ENCODE measurements at places on chromosomes 5 and 9.

DNA sequence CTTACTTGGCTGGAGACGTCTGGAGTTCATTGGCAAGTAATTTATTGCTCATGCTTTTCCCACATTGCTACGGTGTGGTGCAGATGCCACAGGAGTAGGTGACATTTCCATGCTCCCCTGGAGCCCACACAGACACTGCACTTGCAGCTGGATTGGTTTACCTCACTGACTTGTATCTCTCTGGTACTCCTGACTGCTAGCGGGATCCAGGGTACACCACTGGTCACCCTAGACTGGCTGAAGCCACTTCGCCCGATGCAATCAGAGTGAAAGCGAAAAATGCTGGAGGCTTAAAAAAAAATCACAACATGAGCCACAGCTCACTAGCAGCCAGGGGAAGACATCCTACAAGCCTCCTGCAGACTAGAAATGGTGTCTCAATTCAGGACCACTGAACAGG lies 32.6 kb upstream of the SLIT3 start:
- DNase-seq, result no peak

DNA sequence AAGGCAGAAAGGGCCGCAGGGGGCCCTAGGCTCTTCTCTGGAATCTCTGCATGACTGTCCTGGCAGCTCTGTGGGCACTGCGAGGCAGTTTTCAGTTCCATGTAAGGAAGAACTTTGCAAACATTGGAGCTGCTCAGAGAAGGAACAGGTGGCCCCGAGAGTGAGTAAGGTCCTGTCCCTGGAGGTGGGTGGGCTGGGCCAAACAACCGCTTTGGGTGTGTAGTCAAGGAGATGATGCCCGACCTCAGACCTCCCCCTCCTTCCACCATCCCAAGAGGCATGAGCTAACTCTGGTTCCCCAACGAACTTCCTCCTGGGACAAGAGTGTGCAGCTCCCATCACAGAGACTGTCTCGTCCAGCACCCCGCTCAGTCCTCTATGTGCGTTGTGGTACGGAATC lies 20.5 kb downstream of the CSF1R start:
- DNase-seq, result no peak

- DNase-seq, result peak; percentile 17
Measured at GRCh38 chr9:37329576-37329975, 92.9 kb upstream of the GRHPR start.

GRCh38 chr5:172410160-172410559 lies 44.2 kb downstream of the SH3PXD2B start:
- DNase-seq, result no peak

DNA sequence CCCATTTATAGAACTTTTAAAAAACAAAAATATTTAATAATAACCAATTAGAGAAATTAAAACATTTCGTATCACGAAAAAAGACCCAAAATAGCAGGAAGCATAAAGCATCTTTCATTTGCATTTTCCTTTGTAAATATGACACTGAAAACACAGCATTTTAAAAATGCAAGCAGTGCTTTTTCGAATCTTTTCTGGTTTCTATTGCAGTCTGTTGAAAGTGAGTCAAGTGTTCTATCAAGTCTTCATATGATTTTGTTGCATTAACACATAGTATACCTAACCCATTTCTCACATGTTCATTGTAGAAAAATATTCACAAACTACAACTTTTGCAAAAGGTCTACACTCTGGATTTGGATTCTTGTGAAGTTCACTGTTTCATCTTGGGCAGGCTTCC lies 198.8 kb downstream of the SEMA5A start:
- no peak for DNase-seq

GRCh38 chr5:64784451-64785025 lies 15.8 kb downstream of the CWC27 start:
- peak; percentile 36 for DNase-seq

DNA sequence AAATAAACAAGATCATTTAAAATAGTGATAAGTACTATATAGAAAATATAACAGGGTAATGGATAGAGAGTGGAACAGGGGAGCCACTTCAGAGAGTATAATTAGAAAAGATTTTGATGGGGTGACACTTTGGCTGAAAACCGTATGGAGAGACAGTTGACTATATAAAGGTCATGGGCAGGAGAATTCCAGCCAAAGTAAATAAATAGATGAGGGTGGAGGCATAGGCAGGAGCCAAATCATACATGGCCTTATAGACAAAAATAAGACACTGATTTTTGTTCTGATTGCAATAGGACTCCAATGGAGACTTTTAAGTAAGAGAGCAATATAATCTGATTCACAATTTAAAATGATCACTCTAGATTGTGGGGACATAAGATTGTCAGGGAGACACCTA lies 37.5 kb upstream of the NUDT12 start:
- DNase-seq, result no peak

GRCh38 chr5:74446725-74447241 lies 193.7 kb downstream of the ENC1 start:
- no peak for DNase-seq

DNA sequence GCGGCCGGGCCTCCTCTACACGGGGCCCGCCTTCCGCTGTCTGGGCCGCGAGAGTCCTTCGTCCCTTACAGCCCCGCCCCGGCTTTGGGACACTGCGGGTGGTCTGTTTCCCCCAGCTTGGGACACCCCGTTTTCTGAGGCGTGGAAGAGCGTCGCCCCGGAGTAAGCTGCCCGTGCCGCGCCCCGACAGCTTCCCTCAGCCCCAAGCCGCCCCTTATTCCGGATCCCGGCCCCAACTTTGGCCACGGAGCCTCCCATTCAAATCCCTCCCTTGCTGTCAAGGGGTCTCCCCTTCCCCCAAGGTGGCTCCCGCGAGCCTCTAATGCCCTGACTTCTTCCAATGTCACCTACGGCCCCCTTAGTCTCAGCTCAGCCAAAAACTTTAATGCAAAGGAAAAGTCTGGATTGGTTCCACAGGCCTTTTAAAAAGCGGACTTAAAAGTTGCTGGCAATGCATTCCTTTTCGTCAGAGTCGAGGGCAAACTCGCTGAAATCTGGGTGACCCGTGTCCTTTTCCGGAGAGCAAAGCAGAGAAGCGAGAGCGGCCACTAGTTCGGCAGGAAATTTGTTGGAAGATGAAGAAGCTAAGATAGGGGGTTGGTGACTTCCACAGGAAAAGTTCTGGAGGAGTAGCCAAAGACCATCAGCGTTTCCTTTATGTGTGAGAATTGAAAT lies 19.8 kb downstream of the EXOSC2 start:
- DNase-seq, result no peak

- DNase-seq, result no peak
Measured at GRCh38 chr5:171258737-171259415, 50.2 kb upstream of the TLX3 start.

- DNase-seq, result no peak
Measured at GRCh38 chr9:98199388-98200033, 7.1 kb upstream of the CORO2A start.

- no peak for DNase-seq
Measured at GRCh38 chr5:137747848-137748247, 6.3 kb downstream of the HNRNPA0 start.

GRCh38 chr9:119071636-119072035 lies 297.6 kb downstream of the BRINP1 start:
- DNase-seq, result no peak

DNA sequence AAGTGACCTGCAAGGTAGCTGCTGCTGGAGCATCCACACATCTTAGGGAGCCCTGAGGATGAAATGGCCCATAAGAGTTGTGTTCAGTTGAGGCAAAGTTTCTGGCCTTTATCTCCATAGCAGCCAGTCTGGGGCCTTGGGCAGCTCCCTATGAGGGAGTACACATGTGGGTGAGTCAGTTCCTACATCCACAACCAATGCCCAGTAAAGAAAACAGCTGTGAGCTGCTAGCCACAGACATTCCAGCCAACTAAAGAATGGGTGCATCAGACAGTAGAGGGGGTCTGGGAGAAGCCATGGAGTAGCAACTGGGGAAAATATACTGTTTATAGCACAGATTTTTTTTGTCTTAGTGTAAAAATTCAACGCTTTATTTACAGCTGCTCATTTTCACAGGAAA lies 720.7 kb downstream of the TLE1 start:
- DNase-seq, result no peak

- DNase-seq, result peak; percentile 70
Measured at GRCh38 chr5:180494510-180495181, 467 bp downstream of the CNOT6 start.

GRCh38 chr5:53856506-53856905 lies 296.1 kb downstream of the NDUFS4 start:
- no peak for DNase-seq

DNA sequence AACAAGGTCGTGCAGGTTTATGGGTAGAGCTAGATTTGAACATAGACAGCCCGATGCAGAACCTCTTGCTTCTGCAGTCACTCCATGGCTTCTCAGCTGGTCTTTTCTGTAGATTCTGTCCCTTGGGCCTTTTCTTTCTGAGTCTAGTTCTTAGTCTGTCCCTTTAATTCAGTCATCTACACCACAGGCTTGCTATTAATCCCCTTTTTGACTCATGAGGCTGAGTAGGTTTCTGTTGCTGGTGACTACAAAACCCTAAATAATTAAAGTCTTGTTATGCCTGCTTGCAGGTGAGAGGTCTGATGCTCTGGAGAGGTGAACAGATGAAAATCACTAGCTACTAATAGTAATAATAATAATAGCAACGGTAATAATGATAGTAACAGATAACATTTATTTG lies 19.3 kb upstream of the STRBP start:
- no peak for DNase-seq

GRCh38 chr5:59484618-59485017 lies 408.9 kb downstream of the PDE4D start:
- no peak for DNase-seq

DNA sequence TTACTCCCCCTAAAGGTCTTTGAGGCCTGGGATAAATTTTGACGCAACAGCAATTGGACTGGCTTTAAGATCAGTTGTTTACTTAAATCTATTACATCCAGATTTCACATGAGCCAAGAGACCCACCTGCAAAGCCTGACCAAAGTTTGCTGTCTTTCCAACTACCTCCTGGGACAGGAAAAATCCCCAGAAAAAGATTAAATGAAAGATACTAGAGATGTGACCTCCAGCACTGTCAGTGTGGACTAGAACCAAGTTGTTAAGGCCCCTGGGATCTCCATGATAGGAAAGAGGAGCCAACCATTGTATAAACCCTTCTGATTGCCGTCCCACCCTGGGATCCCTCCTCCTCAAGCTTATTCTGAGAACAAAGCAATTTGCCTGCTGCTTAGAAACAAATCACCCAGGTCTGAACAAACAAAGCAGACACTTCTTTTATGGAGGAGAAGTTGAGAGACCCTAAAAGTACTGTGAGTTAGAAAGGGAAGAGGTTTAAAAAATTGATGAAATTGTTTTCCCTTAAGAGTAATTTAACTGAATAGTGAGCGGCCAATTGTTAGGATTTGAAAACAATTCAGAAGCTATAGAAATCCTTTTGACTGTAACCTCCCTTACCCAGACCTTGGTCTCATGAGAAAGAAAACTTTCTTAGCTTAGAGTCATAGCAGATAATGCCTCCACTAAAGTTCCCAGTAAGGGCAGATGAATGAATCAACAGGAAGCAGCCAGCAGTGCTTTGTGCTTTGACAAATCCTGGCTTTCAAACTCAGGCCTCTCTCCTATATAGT lies 255.2 kb downstream of the TMEM167A start:
- DNase-seq, result no peak

- DNase-seq, result no peak
Measured at GRCh38 chr9:1383899-1384455, 333.8 kb downstream of the DMRT2 start.

DNA sequence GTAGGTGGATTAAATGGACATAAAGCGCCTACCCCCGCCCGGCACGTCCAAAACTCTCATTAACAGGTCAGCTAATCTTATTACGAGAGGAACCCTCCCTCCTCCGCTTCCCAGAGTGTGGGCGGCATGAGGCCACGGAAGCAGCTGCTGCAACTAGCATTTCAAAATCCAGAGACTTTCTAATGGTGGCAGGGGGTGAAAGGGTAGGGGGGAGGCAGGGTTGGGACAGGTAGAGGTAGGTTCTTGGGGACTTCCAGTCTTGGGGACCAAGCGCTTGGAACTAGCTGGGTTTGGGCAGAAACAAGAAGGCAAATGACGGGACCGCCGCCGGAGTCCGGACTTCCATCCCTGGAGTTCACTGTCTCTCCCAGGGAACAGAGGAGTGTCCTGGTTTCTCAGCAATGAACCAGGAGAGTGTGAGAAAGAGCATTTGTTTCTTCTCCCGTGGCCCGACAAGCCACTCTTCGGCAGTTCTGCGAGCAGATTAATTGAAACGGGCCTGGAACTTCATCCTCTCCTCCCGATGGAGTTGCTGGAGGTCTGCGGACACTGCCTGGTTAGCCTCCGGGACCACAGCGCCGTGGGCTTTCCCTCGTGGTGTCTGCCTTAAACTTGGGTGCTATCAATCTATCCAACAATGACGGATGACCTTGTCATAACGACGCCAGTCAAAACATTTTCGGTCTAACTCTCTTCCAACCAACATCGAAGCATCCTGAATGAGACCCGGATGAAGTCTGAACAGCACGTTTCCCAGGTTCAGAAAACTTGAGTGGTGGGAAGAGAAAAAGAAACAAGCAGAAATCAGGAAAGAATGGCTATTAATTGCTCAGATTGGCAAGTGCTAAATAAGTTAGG lies 1.6 kb upstream of the PRDM6 start:
- DNase-seq, result no peak

- DNase-seq, result no peak
Measured at GRCh38 chr5:141876628-141877355, 1.4 kb downstream of the PCDH1 start.

- no peak for DNase-seq
Measured at GRCh38 chr9:79165020-79165780, 406.6 kb upstream of the TLE4 start.

DNA sequence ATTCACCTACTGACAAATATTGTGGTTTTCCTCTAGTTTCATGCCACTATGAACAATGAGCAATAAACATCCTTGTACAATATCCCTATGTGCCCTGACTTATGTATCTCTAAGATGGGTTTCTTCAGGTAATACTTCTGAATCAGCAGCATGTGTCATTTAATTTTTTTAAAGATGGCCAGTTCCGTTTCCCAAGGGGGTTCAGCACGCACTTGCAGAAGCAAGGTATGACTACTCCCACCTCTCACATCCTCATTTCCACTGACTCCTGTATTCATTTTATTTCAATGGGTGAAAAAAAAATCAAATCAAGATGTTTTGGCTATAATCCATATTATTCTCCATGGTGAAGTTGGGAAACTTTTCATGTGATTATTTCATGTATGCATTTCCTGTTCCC lies 14.7 kb upstream of the ADAMTS19 start:
- DNase-seq, result no peak

DNA sequence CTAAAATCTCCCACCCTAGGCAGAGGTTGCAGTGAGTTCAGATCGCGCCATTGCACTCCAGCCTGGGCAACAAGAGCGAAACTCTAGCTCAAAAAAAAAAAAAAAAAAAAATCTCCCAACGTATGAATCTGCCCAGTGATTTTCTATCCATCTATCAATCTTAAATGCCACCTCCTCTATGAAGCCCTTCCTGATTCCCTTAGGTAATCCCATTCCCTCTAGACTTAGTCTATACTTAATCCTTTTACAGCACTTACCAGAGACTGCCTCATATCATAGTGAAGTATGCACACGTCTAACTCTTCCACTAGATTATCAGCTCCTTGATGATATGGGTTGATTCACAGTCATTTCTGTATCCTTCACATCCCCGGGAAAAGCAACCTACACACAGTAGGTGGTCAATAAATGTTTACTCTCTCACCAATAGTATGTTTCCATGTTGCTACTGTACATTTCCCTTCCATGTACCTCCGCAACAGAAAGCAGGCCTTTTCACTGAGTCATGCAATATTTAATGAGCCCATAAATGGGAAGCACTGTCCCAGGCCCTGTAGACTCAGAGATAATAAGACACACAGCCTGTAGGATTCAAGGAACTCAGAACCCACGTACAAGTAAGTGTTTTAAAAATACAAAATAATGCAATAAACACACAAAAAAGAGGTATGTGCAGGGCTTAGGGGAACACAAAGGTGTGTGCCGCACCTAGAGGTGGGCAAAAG lies 1.2 kb downstream of the DROSHA start:
- no peak for DNase-seq
